ENCODE measurements at places on chromosomes 7 and 10.

- no peak for DNase-seq
These were observed 67.7 kb downstream of the GPAM start for GRCh38 chr10:112115781-112116385.

DNA sequence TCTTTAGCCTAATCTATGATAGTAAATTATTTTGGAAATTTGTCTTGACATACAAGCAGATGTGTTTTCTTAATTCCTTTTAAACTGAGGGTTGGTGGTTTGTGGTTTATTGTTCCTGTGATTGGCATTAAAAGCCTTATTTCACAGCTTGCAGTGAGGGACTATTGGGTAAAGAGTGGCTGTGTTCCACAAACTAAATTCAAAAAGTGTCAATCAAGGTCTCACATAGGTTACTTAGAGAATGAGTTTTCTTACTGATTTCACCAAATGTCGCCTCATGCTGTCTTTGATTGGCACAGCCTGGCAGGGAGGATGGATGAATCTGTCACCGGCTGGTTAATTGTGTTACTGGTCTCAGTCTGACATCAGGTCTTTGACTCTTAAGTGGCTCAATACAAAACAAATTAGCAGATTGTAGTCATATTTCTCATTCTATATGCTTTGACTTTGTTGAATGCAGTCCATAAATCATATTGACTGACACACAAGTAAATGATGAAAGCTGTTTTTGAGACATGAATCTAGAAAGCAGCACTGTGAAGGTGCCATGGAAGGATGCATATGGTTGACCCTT, 66.8 kb upstream of the CYP26C1 start:
- DNase-seq = no peak

DNA sequence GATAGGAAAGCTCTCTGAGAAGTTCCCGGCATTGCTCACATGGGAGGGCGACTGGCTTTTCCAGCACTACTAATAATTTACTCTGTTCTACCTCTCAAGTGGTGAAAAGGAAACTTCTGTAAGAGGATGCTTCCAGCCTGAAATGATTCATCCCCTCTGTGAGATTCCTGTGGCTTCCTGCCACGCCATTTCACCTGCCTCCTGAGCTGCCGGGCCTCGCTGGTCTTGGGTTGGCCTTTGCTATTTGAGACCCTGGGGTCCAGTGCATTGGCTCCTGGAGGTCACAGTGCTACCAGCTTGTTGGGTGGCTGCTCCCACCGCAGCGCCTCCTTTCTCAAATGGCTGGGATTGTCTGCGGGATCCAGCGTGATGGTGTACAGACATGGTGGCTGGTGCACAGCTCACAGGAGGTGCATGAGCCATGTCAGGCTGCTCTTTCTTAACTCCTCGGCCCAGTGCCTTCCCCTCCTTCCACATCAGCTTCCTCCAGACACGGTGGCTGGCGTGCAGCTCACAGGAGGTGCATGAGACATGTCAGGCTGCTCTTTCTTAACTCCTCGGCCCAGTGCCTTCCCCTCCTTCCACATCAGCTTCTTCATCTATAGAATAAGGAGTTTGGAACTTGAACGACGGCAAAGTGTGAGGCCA, 42.9 kb upstream of the PCBD1 start:
- no peak for DNase-seq

- DNase-seq = peak; percentile 82
These were observed 35.1 kb downstream of the DNAJB12 start for GRCh38 chr10:72319416-72320254.

DNA sequence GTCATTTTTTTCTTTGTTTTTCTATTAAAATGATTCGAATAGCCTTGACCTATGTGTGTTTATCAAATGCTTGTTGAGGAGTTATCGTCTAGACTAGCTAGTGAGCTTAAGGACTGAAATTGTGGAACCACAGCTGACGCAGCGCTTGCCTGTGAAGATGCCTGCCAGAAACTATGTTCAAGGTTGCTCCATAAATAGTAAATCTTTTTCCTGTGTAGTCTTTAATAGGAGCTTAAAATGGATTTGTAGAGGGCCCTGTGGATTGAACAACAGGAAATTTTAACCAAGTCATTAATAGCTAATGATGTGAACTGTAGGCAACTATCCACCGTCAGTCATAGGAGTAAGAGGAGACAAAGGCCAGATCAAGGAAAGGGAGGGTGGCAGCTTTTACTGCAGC, 145.1 kb downstream of the GNAI1 start:
- DNase-seq = no peak

DNA sequence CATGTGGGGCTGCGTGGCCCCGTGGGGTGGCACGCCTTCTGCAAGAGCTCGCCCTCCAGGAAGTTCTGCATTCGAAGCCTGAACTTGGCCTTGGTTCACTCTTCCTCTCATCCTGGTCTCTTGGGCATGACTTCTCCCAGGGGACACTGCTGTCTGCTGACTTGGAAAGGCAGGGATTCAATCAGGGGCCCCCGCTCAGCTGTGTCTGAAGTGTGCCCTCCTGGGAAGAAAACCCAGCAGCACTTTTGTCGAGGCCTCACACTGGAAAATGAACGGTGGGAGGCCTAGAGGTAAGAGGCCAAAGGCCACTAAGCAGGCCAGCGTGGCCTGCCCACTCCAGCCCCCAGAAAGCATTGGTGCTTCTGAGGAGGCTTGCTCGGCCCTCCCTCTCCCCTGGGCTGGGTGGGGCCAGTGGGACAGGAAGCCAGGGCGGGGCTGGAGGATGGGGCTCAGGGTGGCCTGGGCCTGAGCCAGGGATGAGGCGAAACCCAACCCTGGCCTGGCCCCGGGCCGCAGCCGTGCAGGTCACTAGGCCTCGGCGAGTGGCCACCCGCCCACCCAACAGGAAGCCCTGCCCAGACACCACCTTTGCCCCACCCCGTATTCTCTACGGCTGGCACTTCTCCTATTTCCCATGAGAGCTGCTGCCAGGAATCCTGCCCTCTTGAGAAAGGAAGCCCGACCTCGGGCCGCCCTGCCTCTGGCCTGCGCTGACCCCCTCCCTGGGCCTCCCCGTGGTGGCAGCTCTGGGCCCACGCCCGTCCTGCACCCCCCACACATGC, 81.1 kb downstream of the ZMIZ1 start:
- peak; percentile 17 for DNase-seq

DNA sequence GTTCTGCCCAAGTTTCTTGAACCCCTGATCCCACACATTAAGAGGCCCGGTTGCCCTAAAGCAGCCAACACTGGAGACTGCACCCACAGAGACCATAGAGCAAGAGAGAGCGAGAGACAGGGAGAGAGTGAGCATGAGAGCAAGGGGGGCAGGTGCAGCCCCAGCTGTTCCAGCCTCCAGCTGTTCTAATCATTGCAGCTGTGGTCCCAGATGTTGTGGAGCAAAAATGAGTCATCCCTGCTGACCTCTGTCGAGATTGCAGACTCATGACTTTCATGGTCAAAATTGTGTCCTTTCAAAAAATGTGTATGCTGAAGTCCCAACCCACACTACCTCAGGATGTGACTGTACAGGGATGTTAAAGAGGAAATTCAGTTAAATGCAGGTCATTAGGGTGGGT, 143.9 kb upstream of the FRMD4A start:
- DNase-seq = no peak

DNA sequence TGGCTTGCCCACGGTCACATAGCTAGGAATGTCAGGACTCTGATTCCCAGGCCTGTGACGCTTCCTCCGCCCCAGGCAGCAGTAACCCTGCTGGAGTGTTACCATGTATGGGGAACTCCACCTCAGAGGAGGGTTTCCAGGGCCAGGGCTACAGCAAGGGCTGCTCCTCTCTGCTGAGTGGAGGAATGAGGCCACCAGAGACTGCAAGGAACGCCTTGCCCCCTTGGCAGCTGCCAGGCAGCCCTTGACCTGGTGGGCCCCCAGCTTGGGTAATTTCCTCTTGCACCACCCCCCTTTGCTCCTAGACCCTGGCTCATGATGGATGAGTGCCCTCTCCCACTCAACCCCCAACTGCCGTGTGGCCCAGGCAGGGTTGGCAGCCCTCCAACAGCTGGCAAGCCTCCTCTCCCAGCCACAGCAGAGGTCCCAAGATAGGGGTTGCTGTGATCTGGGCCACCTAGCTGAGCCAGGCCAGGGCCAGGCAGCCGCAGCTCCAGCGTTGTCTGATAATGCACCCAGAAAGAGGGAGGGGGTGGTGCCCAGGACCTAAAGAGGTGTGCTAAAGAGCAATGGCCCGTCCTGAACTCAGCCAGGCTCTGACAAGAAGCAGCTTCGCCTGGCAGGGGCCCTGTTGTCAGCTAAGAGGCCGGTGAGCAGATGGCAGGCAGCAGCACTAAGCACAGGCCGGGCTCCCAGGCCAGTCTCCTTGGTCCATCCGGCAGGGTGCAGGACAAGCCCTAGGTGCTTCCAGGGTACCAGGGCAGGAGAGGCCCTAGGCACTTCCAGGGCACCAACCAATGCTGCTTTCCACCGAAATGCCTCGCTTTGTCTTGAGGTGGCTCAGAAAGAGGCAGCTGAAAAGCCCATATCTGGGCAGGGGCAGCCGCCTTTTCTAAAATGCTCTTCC, 35.4 kb downstream of the DRGX start:
- no peak for DNase-seq

GRCh38 chr7:18808026-18808425, 309.4 kb downstream of the TWIST1 start:
- no peak for DNase-seq

DNA sequence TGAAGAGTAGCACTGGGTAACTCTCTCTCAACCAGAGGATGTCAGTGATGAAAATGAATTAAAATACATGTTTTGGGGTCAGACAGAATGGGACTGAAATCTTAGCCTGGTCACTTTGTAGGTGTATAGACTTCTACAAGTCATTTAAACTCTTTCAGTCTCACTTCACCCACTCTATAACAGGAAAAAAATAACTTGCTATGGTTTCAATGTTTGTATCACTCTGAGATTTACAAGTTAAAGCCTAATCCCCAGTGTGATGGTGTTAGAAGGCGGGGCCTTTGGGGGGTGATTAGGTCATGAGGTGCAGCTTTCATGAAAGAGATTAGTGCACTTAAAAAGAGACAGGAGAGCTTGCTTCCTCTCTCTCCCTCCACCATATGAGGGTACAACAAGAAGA, 134.8 kb downstream of the INHBA start:
- no peak for DNase-seq

GRCh38 chr7:91323626-91324158, 59.5 kb downstream of the FZD1 start:
- DNase-seq = no peak

DNA sequence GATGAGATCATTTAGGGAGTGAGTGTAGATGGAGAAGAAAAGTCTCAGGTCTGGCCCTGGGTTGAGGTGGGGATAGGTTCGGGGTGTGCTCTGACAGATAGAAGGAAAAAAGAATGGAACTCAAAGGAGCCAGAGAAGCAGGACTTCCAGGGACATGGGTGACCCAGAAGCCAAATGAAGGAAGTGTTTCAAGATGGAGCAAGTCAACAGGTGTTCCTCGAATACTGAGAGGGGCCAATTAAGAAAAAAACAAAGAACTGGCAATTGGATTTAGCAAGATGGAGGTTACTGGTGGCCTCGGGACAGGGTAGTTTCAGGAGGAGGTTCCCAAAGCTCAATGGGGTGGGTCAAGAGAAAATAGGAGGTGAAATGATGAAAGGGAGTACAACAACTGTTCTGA, 40.3 kb downstream of the DENND2A start:
- no peak for DNase-seq

Measured in T-helper 17 cell (primary cell).